ENCODE measurements at places on chromosomes 2 and 18. TPM values are rescaled to one million over a fixed set of nuclear protein-coding genes. Genes with fewer than 3 reads are reported as not detected.

ITGA4 gene
- total RNA-seq = 57.5 TPM

DLX1 gene
- not detected for total RNA-seq

FBXO36 gene
- 3.5 TPM for total RNA-seq

SERPINB4 gene
- total RNA-seq = not detected

CCDC68 gene
- 8.3 TPM for total RNA-seq

PASK gene
- total RNA-seq = 1.5 TPM

ECEL1 gene
- total RNA-seq = not detected

CABYR gene
- 5.6 TPM for total RNA-seq

OTX1 gene
- 0.17 TPM for total RNA-seq

PKDCC gene
- total RNA-seq = 63.9 TPM

FAP gene
- 96.1 TPM for total RNA-seq

PRKAG3 gene
- 0.26 TPM for total RNA-seq

RTP5 gene
- not detected for total RNA-seq

AQP12B gene
- not detected for total RNA-seq

LDAH gene
- 22.8 TPM for total RNA-seq

OSBPL6 gene
- 2.1 TPM for total RNA-seq

HAUS1 gene
- total RNA-seq = 37.0 TPM

STAM2 gene
- total RNA-seq = 43.3 TPM

WDR75 gene
- 54.0 TPM for total RNA-seq

VIT gene
- total RNA-seq = 0.77 TPM

PCBP1 gene
- 30.6 TPM for total RNA-seq

FAM161A gene
- 2.6 TPM for total RNA-seq
